Urinary bladder (tissue), 4 donors: ENCODE measurements at places on chromosomes 6 and 20. TPM values are rescaled to one million over a fixed set of nuclear protein-coding genes. Genes with fewer than 3 reads are reported as not detected.

DNA sequence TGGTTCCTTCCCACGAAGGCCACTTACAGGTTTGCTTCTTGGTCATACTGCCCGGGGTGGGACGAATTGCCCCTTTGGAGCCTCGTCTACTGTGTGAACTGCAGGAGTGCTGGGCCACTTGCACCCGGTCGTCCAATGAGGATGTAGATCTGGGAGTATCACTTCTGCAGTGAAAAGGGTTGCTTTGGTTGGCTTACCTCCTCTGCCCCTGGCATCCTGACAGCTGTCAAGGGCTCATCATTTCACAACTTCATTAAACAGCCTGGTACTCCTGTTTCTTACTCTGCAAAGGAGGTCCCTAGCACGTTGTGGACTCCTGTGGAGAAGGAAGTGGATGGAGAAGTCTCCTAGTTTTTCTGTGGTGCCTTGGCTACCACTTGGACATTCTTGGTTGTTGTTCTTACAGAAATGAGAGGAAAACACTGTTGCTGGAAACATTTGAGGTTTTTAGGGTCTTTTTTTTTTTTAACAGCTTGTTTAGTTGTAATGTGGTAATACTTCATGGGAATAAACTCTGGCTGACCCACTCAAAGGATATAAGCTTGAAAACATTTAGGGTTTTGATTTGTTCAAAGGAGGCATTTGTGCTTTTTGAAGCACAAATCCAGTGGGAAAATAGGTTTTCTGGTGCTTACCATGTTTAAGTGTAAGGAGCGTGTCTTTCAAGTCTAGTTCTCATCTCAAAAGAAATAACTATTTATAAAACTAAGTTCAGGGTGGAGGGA lies 60.7 kb downstream of the AKAP12 start:
- DNase-seq, result no peak

Gene LIME1
- total RNA-seq, result 1.1 TPM

Gene MYH7B
- 4.3 TPM for total RNA-seq

Gene GGTLC1
- total RNA-seq, result not detected

- no peak for DNase-seq
Measured at GRCh38 chr20:25489221-25489871, 81.9 kb downstream of the GINS1 start.

DNA sequence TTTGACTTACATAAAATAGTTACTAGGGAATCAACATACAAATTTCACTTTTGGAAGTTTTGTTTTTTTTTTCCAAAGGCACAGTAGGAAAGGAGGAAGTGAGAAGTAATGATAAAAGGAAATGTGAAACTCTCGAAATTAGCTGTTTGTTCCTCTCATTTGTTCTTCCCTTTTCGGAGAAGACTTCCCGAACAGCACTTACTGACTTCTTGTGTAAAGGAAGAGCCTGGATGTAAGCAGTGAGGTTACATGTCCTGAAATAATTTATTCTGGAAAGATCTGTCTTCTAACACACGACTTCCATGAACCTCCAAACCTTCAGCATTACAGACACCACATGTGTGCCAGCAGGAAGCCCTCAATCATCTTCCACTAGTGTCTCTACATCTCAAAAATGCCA lies 59.1 kb downstream of the KIF16B start:
- no peak for DNase-seq

GRCh38 chr6:56628105-56628504 lies 14.6 kb downstream of the DST start:
- DNase-seq, result no peak

DNA sequence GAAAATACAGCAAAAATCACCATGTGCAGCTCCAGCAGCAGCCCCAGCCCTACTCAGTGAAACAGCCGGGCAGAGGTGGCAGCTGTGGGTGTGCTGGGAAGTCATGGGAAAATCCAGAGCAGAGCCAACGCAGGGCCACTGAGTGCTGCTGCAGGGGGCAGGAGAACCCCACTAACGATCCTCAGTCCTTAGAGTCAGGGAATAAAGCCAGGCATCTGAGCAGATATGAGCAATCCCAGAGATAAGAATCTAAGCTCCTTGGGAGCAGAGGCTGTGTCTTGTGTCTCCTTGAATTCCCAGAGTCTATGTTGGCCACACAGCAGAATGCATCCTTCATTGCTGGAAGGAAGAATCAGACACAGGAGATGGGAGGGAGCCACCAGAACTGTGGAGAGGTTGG lies 493.1 kb upstream of the MAP3K7 start:
- DNase-seq, result no peak

DNA sequence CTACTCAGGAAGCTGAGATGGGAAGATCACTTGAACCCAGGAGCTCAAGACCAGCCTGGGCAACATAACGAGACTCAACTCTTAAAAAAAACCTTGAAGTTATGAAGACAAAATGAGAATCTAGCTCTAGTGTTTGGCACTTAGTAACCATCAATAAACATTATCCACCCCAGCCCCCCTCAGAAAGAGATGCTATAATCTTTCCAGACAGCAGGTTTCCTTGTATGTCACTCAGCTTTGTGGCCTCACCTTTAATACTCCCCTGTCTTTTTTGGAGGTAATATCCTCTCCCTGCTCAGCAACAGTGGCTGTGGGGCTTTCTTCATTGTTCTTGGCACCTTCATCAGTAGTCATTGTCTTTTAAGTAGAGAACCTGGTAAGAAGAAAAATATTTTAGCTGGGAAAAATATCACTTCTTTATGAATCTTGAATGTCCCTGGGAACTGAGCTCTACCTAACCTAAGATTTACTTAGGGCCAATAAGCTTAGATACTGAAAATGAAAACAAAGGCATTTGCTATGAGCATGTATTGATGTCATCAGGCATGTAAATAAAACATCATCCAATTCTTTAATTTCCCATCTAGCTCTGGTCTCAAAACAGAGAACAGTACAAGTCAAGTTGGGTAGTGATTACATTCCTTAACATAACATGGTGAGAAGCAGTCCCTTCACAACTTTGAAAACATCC lies 46.1 kb downstream of the FKBP5 start:
- DNase-seq, result no peak

DNA sequence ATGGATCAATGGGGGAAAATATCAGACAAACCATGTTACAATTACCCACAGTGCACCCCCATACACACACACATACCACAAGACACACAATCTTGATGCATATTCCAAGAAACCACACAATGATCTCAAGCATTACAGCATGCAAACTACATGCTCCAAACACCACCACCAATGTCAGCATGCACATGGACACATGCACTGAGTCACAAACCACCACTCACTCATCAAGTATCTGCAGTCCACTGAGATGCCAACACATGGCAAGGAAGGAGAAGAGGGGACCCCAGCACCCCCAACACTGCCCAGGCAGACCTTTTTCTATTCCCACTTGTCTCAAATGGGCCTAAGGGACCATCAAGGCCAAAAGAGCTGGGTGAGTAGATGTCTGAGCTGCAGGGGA lies 91.6 kb downstream of the PREX1 start:
- no peak for DNase-seq

- no peak for DNase-seq
Measured at GRCh38 chr20:35180266-35180665, 8.4 kb downstream of the PROCR start.

Gene CFAP61
- total RNA-seq, result 0.32 TPM

DNA sequence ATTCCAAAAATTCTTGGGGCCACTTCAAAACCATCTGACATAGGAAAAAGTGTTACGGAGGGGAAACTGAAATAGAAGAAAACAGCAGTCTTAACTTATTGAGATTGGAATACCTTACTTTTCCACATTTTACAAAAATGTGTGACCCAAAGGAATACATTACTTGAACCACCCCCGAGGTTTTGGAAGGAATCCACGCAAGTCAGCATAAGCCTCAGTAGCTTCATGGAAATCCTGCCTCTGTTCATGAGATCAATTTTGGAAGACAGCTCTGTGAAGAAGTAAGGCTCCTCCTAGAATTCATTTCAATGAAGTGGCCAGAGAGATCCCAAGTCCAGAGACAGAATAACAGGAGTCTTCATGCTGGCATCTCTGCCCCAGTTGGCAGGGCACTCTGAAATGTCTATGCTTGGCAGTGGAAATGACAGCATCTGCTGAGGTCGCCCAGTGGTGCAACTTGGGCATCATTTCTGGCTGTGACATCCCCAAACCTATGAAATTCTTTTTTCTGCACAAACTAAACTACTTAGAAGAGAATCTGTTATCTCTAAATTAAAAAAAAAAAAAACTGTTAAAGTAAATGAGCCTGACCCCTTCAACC lies 132.5 kb downstream of the EPM2A start:
- DNase-seq, result no peak

- DNase-seq, result no peak
Measured at GRCh38 chr6:22302838-22303237, 6.0 kb upstream of the PRL start.
